ENCODE measurements at places on chromosomes 1 and 21.

DNA sequence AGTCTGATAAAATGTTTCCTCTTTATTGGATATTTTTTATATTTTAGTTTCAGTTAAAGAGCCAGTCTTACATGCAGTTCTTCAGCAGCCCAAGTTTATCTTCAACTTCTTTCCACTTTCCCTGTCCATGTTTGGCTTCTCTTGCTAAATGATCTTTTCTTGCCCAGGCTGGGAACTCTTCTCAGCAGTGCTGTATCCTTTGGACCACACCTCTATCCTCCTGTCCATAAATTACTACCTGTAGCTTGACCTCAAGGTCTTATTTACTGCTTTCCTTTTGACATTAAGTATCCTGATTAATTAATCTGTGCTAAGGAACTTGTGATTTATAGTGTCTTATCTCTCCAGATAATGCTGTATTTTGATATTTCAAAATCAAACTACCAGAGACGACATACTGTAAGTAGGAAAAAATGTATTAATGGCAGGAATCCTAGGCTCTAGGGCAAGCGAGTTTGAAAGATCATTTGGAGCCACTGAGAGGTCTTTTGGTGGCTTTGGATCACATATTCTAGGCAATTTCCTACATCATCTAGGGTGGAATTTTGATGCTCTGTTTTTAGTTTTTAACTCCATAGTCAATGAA lies 20.5 kb upstream of the PDC start:
- DNase-seq = no peak

DNA sequence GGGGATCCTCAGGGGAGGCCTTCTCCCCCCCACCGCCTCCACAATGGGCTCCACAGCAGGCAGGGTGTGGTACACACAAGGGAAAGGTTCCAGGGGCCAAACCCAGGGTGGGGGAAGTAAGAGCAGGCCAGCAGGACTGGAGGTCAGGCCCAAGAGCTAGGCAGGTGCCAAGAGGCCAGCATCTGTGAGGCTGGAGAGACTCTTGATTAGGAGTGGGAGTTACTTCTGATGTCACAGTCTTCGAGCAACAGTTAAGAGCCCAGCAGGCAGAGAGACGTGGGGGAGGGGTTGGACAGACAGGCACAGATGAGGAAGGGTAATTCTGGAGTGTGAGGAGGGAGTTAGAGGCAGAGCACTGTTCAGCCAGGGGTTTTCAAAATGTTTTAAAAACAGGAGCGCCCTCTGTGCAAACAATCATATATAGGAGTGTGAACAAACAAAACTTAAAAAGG lies 55.8 kb downstream of the SLC9A1 start:
- DNase-seq = no peak

DNA sequence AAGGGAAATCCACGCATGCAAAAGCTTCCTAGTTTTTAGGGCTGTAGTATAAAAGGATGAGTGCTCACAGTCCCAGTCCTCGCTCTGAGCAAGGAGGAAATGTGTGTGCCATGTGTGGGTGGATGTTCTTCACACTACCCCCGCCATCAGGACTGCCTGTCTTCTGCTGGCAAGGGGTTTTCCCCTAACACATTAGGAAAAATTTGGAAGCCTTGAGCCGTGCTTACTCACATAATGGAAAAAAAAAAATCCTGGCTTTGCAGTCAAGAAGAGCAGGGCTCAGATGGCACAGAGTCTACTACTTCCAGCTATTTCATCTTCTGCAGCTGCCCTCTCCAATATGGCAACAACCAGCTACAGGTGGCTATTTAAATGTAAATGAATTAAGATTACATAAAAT lies 363.1 kb downstream of the PLPP3 start:
- DNase-seq = no peak

DNA sequence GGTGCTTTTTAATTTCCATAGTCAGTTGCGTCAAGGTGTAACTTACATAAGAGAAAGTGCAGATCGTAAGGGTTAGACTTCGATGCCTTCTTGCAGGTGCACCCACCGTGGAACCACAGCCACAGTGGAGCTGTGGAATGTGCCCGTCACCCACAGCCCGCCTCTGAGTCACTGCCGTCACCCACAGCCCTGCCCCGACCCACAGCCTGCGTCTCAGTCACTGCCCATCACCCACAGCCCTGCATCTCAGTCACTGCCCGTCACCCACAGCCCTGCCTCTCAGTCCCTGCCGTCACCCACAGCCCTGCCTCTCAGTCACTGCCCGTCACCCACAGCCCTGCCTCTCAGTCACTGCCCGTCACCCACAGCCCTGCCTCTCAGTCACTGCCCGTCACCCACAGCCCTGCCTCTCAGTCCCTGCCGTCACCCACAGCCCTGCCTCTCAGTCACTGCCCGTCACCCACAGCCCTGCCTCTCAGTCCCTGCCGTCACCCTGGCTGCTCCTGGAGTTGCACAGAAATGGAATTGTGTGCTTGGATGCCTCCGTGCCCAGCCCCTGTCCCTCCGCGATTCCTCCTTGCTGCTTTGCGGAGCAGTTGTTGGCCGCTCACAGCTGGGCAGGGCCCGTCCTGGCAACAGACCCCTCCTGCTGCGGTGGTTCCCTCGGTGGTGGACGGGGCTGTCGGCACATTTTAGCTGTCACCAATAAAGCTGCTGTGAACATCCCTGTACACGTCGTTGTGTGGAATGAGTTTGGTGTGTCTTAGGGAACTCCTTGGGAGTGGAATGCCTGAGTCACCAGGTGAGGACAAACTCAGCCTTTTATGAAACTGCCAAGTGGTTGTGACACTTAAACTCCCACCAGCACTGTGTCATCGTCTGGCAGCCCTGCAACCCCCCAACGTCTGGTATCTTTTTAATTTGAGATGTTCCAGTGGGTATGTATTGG lies 44.9 kb upstream of the COL6A2 start:
- no peak for DNase-seq

GRCh38 chr1:173355281-173356031 lies 121.7 kb upstream of the PRDX6 start:
- no peak for DNase-seq

Data from NCI-H1694 (cell line).